ENCODE measurements at places on chromosomes 2 and 18.

- DNase-seq: no peak
Measured at GRCh38 chr18:79942786-79943607, 8.5 kb downstream of the SLC66A2 start.

DNA sequence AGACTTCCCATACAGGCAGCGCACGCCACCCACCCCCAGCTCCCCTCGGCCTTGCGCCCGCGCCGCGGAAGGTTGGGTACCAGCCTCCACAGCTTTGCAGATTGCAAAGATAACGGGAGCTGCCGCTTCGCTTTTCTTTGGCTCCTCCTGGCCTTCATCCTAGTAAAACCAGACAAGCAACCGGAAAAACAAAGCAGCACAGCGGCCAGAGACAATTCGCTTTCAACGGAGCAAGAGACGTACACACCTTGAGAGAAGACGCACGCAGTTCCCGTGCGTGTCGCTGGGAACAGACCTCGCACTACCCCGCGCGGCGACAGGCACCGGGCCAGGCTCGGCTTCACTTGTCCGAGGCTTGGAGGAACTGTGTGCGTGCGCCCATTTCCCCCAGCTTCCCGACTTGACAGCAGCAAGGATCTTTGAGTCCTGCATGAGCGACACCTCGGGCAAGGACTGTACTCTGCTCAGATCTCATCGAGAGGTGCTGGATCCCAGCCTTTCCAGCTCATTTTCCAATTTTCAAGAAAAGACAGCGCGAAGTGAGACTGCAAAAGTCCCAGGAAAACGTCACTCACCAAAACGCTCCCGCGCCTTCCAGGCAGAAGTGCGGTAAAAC is 964 bp downstream of the ZBTB7C start:
- no peak for DNase-seq

- no peak for DNase-seq
Measured at GRCh38 chr2:186882511-186883071, 33.6 kb upstream of the ZSWIM2 start.

DNA sequence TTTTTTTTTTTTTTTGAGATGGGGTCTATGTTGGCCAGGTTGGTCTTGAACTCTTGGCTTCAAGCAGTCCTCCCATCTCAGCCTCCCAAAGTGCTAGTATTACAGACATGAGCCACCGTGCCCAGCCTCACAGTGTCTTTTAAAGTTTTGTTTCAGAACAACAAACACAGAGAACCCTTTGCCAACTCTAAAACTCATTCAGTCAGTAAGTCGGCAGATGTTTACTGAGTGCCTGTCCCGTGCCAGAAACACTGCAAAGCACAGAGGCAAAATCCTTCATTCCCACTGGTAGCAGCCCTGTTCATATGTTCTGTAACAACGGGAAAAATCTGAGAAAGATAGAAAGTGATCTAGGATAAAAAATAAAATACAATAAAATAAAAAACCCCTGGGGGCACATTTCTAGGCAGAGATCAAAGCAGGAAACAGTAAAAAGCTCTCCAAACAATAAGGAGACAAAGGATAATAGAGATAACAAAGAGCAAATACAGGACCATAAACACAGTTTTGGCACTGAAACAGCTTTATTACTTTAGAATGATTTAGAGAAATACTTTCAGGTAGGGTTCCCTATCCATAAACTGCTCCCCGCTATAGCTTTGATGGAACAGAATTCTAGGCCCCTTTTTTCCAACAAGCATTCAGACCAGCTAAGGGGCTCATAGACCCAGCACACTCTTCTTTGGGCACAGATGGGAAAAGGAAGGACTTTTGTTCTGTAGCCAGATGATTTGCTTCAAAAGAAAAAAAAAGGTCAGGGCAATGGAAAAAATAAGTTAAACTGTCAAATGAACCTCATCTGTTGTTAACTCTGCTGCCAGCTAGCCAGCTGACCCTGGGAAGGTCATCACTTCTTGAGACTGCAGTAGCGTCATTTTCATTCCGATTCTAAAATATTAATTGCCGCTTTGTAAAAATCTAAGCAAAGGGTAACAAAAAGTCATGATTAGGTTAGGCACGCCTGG is 212.3 kb downstream of the CDH20 start:
- no peak for DNase-seq

GRCh38 chr18:48453330-48454066 is 44.3 kb upstream of the ZBTB7C start:
- DNase-seq: no peak

GRCh38 chr18:59379772-59380522 is 20.9 kb upstream of the LMAN1 start:
- DNase-seq: no peak

GRCh38 chr2:2191110-2191707 is 139.9 kb downstream of the MYT1L start:
- no peak for DNase-seq

GRCh38 chr2:106127282-106127771 is 66.8 kb downstream of the UXS1 start:
- no peak for DNase-seq
